Smooth muscle cell of the pulmonary artery (primary cell): ENCODE measurements at places on chromosomes 3 and 15. TPM values are rescaled to one million over a fixed set of nuclear protein-coding genes. Genes with fewer than 3 reads are reported as not detected.

TF gene
- 0.20 and 0.43 TPM in 2 replicates for total RNA-seq

CYP8B1 gene
- total RNA-seq, result not detected in 2 replicates

TUSC7 gene
- total RNA-seq, result not detected in 2 replicates

SECISBP2L gene
- total RNA-seq, result 29.7 and 39.0 TPM in 2 replicates

NDN gene
- 65.9 and 66.9 TPM in 2 replicates for total RNA-seq

GOLGA8T gene
- total RNA-seq, result 0.13 and 0.17 TPM in 2 replicates

TRPC1 gene
- 35.5 and 37.3 TPM in 2 replicates for total RNA-seq

STARD9 gene
- 7.3 and 7.8 TPM in 2 replicates for total RNA-seq

MESP2 gene
- 0.66 and 0.78 TPM in 2 replicates for total RNA-seq
